ENCODE measurements at places on chromosomes 2 and 18. TPM values are rescaled to one million over a fixed set of nuclear protein-coding genes. Genes with fewer than 3 reads are reported as not detected.

HMSD gene
- total RNA-seq: not detected

TUBB8B gene
- total RNA-seq: not detected

DSG1 gene
- 1.2 TPM for total RNA-seq

FNDC4 gene
- total RNA-seq: 1.6 TPM

KIAA2012 gene
- total RNA-seq: not detected

CCDC148 gene
- 1.4 TPM for total RNA-seq

RAB12 gene
- total RNA-seq: 99.3 TPM

DCC gene
- 0.89 TPM for total RNA-seq

NPHP1 gene
- 4.9 TPM for total RNA-seq

CD207 gene
- total RNA-seq: not detected

KLF11 gene
- total RNA-seq: 20.4 TPM

PLEKHH2 gene
- 1.5 TPM for total RNA-seq

Data from heart right ventricle (tissue), 16 donors.